ENCODE measurements at places on chromosomes 16 and 17.
A peak's percentile ranks its signal among the peaks of the same experiment; 100 is the strongest.

DNA sequence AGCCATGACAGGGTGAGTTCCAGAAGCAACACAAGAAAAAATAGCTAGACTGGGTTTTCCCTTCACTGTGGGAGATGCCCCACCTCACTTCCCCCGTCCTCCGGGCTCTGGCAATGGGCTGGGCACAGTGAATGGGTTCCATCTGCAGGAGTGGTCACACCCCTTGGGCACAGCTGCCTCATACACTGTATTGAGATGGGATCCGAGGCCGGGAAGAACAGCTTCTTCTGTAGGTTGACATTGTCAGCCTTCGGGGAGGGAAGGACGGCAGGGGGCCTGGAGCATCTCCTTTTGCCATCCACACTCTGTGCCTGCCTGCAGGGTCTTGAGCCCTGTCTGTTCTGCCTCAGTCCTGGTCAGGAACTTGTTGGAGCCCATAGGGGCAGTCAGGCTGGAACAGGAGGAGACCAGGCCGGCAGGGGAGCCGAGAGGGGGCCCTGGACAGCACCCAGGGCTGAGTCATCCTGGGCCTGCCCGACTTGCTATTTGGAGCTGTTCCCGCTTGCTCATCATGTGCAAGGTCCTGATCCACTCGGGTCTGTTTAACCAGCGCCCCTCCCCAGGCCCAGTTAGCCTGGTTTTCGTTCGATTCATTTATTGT lies 286.7 kb downstream of the SEC14L1 start:
- DNase-seq = no peak

DNA sequence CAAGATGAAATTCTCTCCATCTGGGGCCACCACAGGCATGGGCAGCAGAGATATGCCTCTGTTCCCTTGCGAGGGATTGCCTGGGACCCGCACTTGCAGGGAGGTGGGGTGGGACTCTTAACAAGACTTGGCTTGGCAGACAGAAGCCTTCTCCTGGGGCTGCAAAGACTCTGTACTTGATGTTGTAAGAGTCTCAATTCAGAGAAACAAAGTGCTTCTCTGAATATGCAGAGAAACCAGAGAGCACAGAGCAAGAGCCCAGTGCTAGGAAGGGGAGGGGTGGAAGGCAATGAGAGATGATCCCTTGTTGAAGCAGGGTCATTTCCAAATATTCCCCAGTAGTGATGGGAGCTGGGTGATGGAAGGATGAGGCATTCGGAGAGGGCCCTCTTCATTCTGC lies 2.2 kb downstream of the MMP28 start:
- no peak for DNase-seq

- DNase-seq = no peak
Observed at GRCh38 chr16:14205666-14206065, 134.5 kb downstream of the MRTFB start.

DNA sequence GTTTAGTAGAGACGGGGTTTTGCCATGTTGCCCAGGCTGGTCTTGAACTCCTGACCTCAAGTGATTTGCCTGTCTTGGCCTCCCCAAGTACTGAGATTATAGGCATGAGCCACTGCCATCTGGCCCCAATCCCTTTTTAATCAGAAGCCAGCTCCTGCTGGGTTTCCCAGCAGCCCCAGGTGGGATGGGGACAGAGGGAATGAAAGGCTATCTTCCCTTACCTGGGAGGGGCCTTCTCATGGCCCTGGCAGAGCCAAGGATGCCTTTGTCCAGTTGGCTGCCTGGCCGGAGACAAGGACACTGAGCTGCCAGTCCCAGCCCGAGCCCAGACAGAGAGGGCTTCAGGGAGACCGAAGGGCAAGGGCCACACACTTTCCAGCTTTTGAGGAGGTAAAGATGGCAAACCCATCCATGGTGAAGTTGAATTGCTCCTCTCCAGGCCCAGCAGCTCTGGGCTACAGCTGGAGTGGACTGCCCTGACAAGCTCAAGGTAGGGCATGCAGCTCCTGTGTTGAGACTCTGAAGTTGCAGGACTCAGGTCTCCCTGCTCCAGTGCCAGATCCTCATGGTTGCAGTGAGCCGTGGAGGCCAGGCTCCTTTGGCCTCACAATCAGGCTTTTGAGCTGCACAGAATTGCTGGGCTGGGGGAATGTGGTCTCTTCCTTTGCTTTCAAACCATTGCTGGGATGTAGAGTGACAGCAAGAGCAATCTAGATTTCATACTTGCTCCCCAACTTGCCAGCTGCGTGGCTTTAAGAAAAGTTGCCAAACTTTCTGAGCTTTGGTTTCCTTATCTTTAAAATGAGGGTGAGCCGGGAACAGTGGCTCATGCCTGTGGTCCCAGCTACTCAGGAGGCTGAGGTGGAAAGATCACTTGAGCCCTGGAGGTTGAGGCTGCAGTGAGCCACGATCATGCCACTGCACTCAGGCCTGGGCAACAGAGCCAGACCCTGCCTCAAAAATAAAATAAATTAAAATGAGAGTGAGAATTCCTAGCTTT lies 44.5 kb upstream of the IL34 start:
- no peak for DNase-seq

DNA sequence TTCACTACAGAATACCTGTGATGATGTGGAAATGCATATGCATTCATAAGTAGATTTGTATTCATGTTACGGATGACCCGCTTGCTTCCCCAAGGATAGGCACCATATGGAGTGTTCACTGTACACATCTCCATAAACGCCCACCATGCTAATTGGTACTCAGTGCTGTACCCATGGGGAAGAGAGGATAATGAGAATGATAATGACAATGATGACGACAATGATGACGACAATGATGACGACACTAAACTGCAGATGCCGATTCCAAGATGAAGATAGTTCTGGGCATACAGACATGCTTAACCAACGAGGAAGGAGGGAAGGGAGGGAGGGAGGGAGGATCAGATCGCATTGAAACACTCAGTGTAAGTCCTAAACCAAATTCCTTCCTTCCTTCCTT lies 26.5 kb upstream of the ZFHX3 start:
- DNase-seq = no peak

- no peak for DNase-seq
Observed at GRCh38 chr16:85881436-85881835, 17.5 kb upstream of the IRF8 start.

DNA sequence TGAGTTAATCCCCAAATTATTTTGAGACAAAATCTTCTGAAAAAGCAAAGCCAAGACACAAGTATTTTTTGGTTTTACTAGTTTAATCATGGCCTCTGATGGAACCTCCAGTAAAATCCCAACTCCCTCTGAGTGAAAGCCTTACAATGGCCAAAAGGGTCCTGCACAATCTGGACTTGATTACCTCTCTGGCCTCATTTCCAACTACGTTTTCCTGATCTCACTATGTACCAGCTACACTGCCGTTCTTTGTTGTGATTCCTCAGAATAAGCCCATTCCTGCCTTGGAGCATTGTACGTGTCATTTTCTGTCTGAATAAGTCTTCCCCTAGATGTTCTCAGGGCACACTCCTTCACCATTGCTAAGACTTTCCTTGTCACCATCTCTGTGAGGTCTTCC lies 37.3 kb downstream of the SPOP start:
- no peak for DNase-seq

- no peak for DNase-seq
Observed at GRCh38 chr16:56222474-56222997, 31.2 kb downstream of the GNAO1 start.

DNA sequence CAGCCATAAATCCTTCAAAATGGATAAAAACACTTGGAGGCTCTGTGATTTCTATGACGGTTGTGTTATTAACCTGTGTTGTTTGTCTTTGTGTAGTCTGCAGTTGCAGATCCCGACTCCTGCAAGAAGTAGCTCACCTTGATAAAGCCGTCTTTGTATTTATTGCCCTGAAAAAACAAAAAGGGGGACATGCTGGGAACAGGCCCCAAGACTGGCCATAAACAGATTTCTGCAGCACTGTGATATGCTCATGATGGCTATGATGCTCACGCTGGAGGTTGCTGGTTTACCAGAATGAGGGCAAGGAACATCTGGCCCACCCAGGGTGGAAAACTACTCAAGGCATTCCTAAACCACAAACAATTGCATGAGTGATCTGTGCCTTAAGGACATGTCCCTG lies 71.0 kb downstream of the LGALS9 start:
- DNase-seq = no peak

DNA sequence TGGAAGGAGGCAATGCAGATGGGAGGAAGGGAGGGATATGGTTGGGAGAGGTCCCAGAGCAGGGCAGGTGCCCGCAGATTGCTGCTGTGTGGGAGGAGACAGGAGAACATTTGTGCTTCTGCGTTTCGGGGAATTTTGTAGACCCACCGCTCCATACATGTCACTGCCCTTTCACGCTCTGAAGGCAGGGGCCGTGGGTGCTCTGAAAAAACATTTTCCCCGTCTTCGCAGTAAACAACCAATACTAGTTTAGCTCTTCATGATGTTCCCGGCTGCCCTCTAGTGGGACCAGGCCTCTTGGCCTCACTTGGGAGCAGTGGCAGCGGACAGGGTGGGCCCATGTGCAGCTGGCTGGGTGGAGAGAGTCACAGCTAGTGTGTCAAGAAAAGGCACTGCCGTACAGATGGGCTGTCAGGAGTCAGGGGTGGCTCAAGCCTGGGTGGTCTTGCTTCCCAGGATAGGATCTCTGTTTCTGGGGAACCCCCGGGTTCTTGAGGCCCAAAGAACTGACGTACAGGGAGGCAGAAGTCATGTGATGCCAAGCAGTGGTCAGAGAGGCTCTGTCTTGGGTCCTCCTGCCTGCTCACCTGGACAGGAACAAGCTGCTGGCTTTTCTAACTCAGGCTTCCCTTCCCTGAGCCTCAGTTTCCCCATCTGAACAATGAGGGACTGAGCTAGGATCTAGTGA lies 46.5 kb upstream of the CPNE2 start:
- peak; percentile 69 for DNase-seq

GRCh38 chr17:46874906-46875305 lies 23.5 kb downstream of the WNT9B start:
- no peak for DNase-seq
